ENCODE measurements at places on chromosomes 5 and 9.

- DNase-seq = no peak
Measured at GRCh38 chr9:121214005-121214404, 12.3 kb upstream of the RAB14 start.

DNA sequence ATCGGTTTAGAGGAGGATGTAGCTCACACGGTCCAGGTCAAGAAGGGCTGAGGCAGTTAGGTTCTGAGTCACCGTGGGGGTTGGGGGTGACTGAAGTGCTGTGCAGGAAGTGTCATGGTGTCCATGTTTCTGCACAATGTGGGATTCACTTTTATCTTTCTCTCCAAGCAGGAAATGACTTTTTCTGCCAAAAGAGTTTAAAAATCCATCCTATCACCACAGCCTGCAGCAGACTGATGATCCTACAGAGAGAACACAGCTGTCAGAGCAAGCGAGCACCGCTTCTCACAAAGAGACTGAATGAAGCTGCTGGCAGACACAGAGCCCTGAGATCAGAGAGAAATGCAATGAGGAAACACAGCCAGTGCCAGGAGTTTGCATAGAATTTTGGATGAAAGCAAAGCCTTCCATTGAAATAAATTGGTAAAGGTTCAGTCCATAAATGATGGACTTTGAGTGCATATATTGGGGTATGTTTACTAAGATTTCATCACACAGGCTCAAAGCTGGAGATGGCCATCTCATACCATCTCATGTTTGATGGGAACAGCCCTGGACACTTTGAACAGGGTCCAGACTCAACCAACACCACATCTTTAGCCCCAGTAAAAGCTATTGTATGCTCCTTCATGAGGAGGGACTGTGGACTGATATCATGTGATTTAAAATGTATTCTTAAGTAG lies 213.9 kb upstream of the FBXL7 start:
- no peak for DNase-seq

GRCh38 chr9:69527454-69527853 lies 144.7 kb downstream of the APBA1 start:
- no peak for DNase-seq

DNA sequence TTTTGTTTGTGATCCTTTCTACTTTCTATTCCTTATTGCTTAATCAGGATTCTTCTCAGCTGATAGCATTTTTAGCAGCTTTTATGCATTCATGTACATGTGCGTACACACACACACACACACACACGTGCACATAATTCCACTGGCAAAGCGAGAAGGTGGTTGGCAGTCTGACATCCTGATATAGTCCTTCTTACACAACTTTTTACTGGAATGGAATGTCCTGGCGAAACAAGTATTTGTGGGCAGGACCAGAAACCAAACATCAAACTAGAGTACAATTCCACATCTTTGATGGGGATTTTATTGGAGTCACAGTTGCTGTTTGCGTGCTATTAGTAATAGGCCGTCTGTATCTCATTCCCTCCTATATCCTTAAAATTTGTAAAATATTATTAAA lies 356.5 kb downstream of the CCDC171 start:
- DNase-seq = no peak

- DNase-seq = no peak
Measured at GRCh38 chr5:55899344-55899743, 48.2 kb downstream of the IL31RA start.

DNA sequence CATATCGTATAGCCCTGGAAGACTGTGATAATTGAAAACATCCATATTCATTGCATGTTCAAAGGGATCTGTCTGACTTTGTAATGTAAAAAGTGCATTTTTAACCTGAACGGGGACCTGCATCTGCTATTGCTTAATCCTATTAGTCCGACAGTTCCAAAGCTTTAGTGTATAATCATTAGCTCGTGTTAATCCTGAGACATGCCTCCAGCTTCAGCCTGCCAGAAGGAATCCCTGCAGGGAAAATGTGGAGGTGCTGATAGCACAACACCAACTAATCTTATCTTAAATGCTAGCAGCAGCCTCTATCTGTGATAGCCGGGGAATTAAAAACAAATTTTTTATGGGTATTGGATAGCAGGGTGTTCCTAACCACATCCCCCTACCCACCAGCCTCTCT lies 495.2 kb downstream of the TLE4 start:
- DNase-seq = no peak

DNA sequence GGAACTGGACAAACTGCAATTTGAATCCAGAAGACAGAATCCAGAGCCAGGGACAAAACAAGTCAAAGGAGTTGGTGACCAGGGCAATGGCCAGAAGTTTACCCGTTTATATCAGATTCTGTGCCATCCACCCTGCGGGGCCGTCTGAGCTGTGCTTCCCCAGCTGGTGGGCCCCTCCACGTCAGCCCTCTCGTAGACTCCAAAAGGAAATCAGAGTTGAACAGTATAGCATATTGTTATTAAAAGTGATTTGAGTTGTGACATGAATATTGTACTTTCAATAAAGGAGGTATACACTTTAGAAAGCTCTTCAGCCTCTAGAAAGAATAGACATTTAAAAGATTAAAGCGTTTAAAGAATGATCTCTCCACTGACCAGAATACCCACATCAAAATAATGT lies 102.4 kb downstream of the NFIB start:
- no peak for DNase-seq

- DNase-seq = no peak
Measured at GRCh38 chr9:132982458-132982857, 4.0 kb downstream of the GFI1B start.

DNA sequence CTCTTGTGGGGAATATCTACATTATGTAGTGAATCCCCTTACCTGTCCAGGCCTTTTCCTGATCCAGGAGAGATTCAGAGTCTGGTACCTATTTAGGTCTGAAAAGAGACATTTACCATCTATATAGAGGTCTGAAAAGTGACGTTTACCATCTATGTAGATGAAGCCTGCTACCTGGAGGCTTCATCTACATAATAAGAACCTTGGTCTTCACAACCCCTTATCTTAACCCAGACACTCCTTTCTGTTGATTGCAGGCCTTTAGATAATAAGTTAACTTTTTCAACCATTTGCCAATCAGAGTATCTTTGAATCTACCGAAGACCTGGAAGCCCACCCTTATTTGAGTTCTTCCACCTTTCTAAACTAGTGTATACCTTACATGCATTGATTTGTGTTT lies 113.0 kb upstream of the DMRT1 start:
- no peak for DNase-seq

DNA sequence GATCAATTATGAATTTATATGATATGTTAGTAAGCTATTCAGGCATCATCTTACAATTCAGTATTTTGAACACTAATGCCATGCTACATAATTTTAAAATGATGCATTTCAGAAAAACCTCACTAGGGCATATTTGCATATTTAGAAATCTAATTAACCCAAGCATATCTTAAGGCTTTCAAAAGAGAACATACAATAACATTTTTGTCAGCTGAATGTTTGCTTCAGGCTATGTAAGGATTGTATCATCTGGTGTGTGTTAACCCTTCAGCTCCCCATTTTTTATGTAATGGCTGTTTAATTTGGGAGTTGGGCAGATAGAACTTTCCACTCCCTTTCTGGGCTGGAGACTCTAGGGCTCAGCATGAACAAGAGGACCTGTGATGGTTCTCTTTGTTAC lies 299.1 kb upstream of the EFNA5 start:
- DNase-seq = no peak

DNA sequence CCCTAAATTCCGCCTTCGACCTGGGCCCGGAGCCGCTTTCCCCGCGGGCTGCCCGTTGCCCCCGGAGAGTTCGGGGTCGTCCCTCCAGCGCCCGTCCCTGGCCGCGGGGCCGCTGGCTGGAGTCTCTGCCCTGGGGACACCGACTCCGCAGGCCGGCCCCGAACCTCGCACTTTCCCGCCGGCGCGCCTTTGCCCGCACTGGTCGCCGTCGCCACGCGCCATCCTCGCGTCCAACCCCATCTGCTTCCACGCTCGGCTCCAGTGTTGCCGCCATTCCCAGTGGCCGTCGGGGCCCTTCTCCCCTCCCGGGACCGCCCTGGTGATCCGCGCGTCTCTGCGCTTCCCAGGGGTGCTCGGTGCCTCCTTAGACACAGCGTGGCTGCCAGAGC lies 11.0 kb downstream of the LHX3 start:
- DNase-seq = no peak

DNA sequence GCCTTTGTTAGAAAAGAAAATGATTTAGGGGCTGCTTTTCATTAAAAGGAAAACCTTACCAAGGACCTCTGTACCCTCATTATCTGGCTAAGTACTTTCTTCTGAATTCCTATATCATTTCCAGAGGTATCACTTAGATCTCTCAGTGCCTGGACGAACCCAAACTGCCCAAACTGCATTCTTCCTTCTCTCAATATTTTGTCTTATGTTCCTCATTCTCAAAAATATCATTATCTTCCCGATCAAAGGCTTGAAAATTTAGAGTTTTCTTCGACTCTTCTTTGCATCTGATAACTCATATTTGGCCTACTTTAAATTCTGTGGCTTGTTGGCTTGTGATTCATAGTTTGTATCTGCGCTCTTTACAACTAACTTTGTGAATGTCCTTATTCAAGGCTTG lies 136.7 kb upstream of the TAF11L2 start:
- DNase-seq = no peak

GRCh38 chr5:14035859-14036503 lies 91.5 kb upstream of the DNAH5 start:
- DNase-seq = no peak

DNA sequence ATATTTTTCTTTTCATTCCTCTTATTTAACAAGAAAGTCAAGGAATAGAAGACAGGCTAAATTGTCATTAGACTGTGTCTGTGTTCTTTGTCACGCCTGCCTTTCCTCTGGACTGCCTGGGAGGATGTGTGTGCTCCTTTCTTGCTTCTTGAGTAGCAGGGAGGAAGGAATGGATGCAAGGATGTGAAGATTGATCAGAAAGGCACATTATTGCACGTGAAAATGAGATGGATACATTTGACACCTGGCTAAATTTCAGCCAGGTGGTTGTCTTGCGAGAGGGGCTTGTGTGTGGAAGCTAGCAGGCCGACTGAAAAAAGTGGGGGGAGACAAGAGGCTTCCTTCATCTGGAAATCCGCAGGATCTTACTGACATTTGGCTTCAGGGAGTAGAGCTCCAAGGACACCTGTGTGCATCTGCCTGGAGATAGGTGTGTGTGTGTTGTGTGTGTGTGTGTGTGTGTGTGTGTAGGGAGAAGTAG lies 200.1 kb downstream of the MEF2C start:
- no peak for DNase-seq

DNA sequence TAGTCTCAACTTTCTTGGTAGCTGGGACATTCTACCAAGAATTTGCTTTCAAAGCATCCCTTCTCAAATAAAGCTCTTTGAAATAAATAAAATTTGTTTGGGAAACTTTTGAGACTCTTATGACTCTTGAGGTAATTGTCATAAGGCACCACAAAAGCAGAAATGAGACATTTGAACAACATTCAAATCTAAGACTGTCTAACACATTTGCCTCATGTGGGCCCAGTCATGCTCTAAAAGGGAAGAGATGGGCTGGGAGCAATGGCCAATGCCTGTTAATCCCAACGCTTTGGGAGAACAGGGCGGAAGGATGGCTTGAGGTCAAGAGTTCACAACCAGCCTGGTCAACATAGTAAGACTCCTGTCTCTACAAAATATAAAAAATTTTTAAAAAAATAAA lies 26.4 kb downstream of the SLC31A2 start:
- DNase-seq = no peak

GRCh38 chr5:77993141-77993854 lies 217.2 kb upstream of the TBCA start:
- DNase-seq = no peak

- no peak for DNase-seq
Measured at GRCh38 chr9:120650352-120650751, 63.9 kb downstream of the MEGF9 start.

GRCh38 chr5:118007262-118007661 lies 981.1 kb downstream of the DTWD2 start:
- no peak for DNase-seq

DNA sequence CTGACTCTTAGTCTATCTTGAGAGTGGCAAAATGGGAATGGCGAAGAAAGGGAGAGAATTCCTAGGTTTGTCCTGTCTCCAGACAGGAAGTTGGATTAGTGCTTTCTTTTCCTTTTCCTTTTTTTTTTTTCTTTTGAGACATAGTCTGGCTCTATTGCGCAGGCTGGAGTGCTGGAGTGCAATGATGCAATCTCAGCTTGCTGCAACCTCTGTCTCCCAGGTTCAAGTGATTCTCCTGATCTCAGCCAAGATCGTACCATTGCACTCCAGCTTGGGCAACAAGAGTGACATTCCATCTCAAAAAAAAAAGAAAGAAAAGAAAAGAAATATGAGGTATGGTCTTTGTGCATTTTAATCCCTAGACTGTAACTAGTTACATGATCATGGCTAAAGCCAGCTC lies 12.6 kb upstream of the KIF27 start:
- DNase-seq = no peak

DNA sequence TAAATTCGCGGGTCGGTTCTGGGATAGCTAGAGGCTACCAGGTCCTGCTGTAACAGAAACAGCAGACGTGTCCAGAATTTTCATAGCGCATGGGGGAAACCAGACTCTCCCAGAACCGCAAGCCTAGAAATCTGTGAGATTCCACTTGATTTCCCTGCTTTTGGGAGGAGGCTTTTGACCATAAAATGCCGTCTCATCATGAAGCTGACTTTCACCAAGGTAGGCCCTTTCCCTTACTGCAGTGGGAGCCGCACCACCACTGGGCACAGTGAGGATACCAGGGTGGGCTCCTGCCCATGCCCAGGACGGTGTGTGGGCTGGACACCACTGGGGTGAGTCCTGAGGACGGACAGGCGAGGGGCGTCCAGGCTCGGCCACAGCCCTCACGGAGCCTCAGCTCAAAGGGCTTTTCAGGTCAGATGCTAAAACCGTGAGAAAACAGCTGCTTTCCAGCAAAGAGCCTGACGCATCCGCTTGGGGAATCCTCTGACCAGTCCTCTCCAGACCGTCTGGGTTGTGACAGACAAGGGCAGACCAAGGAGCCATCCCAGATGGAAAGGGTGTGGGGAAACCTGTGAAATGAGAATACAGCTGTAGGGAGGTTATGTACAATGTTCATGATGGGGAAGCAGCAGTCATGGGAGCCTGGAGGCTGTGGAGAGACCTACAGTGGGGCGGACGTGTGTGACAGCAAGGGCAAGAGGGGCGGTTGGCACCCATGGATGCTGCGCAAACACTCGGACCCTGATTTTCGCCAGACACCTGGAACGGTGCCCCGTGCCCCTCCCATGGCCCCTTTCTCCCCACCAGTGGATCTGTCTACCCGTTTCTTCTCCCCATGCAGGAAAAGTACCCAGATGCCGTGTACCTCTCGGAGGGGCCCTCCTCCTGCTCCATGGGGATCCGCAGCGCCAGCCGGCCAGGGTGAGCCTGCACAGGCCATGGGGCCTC lies 59.2 kb downstream of the IPPK start:
- DNase-seq = no peak

GRCh38 chr5:135120951-135121350 lies 86.9 kb upstream of the PITX1 start:
- no peak for DNase-seq

DNA sequence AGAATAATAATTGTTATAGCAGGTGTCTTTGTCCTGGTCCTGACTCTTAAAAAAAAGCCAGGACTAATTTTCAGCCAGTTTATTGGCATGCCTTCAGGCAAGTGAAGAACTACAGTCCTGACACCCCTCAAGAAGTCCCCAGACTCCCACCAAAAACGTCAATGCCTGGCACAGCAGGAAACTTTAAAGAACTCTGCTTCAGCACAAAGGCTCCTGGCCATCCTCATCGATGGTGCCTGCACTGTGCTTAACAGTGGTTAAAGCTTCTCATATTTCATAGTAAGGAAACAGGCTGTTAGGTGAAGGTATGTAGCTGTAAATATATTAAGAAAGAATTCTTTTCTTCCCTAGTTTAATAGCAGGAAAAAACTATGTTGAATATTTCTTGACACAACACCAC lies 280.1 kb upstream of the PUM3 start:
- no peak for DNase-seq

Measured in activated T-cell treated with anti-CD3 and anti-CD28 coated beads for 48 hours (primary cell).